ENCODE measurements at places on chromosomes 6 and 20. TPM values are rescaled to one million over a fixed set of nuclear protein-coding genes. Genes with fewer than 3 reads are reported as not detected.

Gene IL20RA
- total RNA-seq: 0.19 TPM

Gene VGLL2
- not detected for total RNA-seq

Gene CST5
- not detected for total RNA-seq

Gene ZSCAN9
- total RNA-seq: 20.6 TPM

Gene C6orf89
- total RNA-seq: 40.8 TPM

Gene HTR1B
- 31.8 TPM for total RNA-seq

Gene NT5E
- total RNA-seq: 159 TPM

Gene MYH7B
- not detected for total RNA-seq

Gene MUCL3
- not detected for total RNA-seq

Gene PNPLA1
- total RNA-seq: not detected

Gene TNXB
- total RNA-seq: 4.2 TPM

Gene SMLR1
- not detected for total RNA-seq

Gene SLC17A1
- not detected for total RNA-seq

Gene HUS1B
- total RNA-seq: 0.98 TPM

Gene FAM209B
- total RNA-seq: not detected

Gene RIPOR3
- total RNA-seq: not detected

Gene GSTA2
- total RNA-seq: not detected

Gene LY6G6F
- not detected for total RNA-seq

Gene TREML2
- total RNA-seq: not detected

Gene HCRTR2
- total RNA-seq: not detected

Gene IP6K3
- total RNA-seq: not detected

Gene ABCC10
- total RNA-seq: 21.1 TPM

Gene ADGRF4
- total RNA-seq: not detected

Gene MOG
- not detected for total RNA-seq

Gene GCNT2
- total RNA-seq: 18.9 TPM

Gene RIPOR2
- 0.10 TPM for total RNA-seq

Gene VEGFA
- 13.2 TPM for total RNA-seq

Gene OR14J1
- total RNA-seq: not detected

Gene SMIM28
- total RNA-seq: not detected

Gene CLPSL2
- not detected for total RNA-seq
